ENCODE measurements at places on chromosomes 16 and 17.

GRCh38 chr17:32110596-32110995, 31.7 kb upstream of the RHOT1 start:
- no peak for DNase-seq

GRCh38 chr17:13518261-13519000, 83.3 kb downstream of the HS3ST3A1 start:
- DNase-seq: no peak

GRCh38 chr16:11762431-11762830, 19.8 kb upstream of the TXNDC11 start:
- DNase-seq: no peak

DNA sequence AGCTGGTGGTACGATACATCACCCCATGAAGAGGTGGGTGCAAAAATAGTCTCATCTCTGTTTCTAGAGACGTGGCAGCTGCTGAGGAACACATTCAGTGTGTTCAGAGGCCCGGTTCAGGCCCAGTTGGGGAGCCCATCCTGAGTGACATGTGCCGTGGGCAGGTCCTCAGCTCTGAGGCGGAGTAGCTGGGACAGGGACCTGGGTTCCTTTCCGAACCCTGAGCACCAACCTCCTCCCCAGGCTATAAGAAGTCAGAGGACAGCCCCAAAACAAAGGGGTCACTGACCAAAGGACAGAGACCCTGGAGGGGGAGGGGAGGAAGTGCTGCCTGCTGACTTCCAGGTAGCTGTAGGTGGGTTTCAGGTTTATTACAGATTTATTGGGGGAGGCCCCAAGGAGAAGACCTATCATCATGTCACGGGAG, 5.1 kb downstream of the LDHD start:
- no peak for DNase-seq

DNA sequence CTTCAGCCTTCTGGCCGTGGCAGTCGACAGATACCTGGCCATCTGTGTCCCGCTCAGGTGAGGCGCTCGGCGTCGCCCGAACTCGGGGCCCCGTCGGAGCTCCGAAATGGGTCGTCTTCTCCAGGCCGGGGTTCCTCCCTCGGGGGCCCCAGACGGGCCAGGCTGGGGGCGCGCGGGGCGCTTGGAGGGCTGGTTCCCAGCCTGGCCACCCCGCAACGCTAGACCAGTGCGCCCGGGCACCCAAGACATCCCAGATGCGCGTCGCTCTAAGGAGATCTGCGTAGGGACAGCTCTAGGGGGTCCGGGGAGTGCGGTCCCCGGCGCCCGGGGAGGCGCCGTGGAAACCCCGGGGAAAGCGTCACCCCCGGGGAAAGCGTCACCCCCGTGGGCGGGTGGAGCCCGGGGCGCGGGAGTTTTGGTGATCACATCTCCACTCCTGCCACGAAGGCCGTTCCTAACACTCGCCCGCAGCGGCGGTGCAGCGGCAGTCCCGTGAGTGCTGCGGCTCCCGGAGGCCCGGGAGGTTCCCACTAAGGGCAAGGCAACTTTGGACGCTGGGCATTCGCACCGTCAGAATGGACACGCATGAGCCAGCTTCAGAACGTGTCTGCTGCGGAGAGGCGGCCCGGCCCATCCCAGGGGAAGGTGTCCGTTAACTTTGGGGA, 729 bp downstream of the ADORA2B start:
- no peak for DNase-seq

DNA sequence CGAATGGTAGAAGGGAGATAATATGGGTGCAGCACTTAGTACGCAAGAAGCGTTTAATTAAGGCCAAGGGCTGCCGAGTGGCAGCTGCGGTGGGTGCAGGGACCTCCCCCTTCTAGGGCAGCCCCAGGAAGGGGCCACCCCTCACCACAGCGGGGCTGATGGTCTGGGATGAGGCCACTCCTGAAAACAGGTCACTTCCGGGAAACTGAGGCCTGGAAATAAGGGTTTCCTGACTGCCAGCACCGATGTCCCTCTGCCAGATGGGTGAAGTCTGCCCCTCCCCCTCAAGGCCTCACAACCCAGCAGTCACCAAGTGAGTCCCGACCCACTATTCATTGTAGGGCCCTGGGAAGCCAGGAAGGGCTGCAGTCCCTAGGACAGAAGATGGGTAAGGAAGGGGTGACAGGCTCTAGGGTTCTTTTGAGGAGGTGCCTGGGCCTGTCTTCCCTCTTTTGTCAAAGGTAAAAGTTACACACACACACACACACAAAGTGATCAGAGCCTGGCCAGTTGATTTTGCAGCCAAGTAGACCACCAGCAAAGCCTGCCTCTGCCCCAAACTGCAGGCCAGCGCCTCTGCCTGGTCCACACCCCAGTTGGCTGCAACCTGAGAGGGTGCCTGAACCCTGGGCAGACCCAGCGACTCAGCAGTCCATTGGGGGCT, 12.5 kb downstream of the SREBF1 start:
- no peak for DNase-seq

- DNase-seq: no peak
Observed at GRCh38 chr17:59327121-59327980, 4.1 kb upstream of the YPEL2 start.

DNA sequence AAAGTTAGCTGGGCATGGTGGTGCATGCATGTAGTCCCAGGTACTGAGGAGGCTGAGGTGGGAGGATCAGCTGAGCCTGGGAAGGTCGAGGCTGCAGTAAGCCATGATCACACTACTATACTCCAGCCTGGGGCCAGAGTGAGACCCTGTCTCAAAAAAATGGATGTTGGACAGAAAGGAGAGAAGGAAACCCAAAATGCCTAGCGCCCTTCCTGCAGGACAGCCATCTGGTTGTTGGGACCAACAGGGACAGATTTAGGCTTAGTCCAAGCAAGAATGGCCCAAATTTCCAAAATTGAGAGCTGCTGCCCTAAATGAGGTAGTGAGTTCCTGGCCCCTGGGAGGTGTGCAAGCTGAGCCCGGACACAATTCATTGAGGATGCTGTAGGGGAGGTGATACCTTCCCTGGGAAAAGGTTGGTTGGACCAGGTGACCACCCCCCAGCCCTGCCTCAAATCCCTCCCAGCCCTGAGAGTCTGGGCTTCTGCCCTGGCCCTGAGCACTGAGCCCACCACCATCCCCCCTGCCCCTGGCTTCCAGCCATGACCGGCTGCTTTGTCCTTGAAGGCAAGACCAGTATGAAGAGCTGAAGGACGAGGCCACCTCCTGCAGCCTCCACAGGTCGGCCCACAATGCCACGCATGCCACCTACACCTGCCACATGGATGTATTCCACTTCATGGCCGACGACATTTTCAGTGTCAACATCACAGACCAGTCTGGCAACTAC, 35.1 kb downstream of the IL21R start:
- DNase-seq: no peak

GRCh38 chr16:14007450-14007849, 63.7 kb upstream of the MRTFB start:
- DNase-seq: no peak

- DNase-seq: no peak
Observed at GRCh38 chr17:82569621-82570020, 50.1 kb downstream of the FOXK2 start.

DNA sequence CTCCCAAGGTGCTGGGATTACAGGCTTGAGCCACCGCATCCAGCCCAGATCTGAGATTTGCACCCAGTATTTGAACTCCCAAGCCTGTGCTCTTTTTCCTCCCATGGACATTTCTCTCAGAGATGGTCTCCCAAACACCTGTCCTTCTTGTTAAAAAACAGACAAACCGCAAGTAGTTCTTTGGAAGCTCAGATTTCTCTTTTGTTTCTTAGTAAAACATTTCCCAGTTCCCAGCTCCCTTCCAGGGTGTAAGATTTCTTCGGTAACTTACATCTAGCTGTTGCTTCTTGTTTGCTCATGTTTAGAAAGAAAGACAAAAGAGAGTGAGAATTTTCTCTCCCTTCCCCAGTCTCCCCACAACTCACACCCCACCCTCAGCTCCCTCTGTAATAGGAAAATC, 36.2 kb downstream of the IL4R start:
- no peak for DNase-seq

GRCh38 chr16:56480776-56481467, 29.6 kb downstream of the OGFOD1 start:
- no peak for DNase-seq

- peak; percentile 32 for DNase-seq
Observed at GRCh38 chr16:14486520-14487303, 143.3 kb downstream of the PARN start.

GRCh38 chr17:79839356-79840268, at the start of gene CBX4:
Gene CBX4 (minus strand): TSS chr17:79839440. CDS start chr17:79839251, 189 bp downstream.
- peak; percentile 71 for DNase-seq

GRCh38 chr16:46929378-46930332, 43.8 kb downstream of the DNAJA2 start:
- no peak for DNase-seq

GRCh38 chr16:87100306-87101058, 216.7 kb downstream of the C16orf95 start:
- no peak for DNase-seq

DNA sequence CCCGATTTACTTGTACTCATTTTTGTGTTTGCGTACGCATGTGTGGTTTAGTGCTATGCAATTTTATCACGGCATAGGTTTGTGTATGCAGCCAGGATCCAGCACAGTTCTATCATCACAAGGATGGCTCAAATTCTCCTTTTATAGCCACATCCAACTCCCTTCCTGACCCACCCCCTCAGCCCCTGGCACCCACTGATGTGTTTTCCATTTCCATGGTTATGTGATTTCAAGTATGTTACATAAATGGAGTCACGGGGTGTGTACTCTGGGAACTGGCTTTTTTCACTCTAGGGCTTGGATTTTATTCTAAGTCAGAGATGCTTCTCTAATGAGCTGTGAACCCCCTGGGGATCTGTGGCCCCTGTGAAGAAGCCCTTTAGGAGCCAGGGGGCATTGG, 16.8 kb downstream of the IL4R start:
- no peak for DNase-seq

DNA sequence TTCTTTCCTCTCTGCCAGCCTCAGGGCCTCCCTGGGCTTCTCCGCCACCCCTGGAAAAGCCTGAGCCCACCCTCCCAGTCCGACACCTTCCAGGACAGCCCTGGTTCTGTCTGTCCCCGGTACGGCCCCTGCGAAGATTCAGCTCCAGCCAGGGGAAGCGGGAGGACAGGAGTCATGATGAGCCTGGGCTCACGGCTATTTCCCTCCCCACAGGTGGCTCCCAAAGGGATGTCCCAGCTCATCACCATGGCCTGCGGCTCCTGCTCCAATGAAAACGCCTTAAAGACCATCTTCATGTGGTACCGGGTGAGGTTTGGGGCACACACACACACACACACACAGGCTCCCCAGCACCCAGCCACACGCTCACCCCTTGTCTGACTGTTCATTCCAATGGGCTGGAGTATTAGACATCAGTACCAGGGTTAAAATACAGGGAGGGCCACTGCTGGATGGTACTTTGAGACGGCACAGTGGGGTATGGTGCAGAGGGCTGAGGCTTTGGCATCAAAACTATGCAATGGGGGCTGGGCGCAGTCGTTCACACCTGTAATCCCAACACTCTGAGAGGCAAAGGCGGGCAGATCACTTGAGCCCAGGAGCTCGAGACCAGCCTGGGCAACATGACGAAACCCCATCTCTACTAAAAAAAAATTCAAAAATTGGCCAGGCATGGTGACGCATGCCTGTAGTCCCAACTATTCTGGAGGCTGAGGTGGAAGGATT, 32.8 kb downstream of the TMEM186 start:
- DNase-seq: no peak

GRCh38 chr16:1152651-1153259, at the start of gene CACNA1H:
Gene CACNA1H (plus strand): TSS chr16:1153106. CDS start chr16:1153738, 632 bp downstream.
- DNase-seq: no peak

DNA sequence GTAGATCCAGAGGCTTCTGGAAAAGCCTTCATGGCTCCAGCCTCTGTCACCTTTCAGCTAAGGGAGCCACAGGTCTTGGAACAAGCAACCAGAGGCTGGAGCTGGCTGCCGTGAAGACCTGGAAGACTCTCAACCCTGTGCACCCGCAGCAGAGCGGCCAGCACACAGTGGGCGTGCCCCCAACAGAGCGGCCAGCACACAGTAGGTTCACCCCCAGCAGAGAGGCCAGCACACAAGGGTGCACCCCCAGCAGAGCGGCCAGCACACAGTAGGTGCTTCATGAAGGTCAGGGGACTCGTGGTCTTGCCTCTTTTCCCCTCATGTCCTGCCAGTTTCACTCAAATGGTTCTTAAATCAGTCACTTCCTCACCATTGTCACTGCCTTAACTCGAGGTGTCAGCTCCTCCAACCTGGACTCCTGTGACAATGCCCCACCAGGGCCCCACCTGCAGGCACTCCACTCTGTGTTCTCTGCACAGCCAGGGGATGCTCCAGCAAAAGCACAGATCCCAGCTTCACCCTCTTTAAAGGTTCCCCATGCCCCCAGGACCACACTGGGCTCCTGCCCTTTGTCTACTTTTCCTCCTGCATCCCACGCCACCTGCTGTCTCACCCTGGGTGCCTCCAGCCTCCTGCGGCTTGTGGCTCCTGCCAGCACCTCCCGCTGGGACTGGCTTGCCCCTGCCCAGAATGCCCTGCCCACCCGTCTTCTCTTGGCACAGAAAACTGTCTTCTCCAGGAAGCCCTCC, 42.4 kb upstream of the DOC2B start:
- DNase-seq: no peak

- DNase-seq: no peak
Observed at GRCh38 chr17:30780343-30780742, 44.1 kb downstream of the CRLF3 start.

DNA sequence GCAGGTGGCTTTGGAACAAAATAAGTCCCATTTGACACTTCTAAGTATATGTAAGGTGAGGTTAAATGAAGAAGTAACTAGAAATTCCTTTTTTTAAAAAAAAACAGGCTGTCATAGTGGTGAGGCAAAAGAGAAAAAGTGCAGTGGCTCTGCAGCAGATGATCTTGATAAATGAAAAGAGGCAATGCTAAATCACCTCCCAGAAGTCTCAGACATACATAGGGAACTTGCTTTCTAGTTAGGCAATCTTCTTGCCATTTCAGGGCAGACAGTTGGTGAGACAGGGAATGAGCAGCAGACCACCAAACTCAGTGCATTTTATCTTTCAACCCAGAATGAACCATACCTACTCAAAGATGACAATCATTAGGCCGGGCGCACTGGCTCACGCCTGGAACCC, 90.8 kb downstream of the MYO1D start:
- DNase-seq: no peak

Data from NCI-H2081 treated with DMSO at 0.1 percent for 48 hours (cell line).